ENCODE measurements at places on chromosomes 7 and 10. TPM values are rescaled to one million over a fixed set of nuclear protein-coding genes. Genes with fewer than 3 reads are reported as not detected.

The H2BK1 gene
- not detected for total RNA-seq

The LRRTM3 gene
- 0.33 TPM for total RNA-seq

The RBP3 gene
- total RNA-seq: not detected

The TMEM106B gene
- total RNA-seq: 26.6 TPM

The GLI3 gene
- total RNA-seq: 6.7 TPM

The NIPSNAP2 gene
- total RNA-seq: 80.3 TPM

The ITIH5 gene
- total RNA-seq: 0.67 TPM

The TACR2 gene
- not detected for total RNA-seq

The POU6F2 gene
- 0.90 TPM for total RNA-seq

The ZDHHC4 gene
- 63.2 TPM for total RNA-seq

The UBTD1 gene
- total RNA-seq: 30.2 TPM

The FAM25A gene
- total RNA-seq: not detected

The DPP6 gene
- total RNA-seq: 1.1 TPM

The WDFY4 gene
- total RNA-seq: not detected

The FAM180A gene
- total RNA-seq: not detected

The OR2A5 gene
- not detected for total RNA-seq

DNA sequence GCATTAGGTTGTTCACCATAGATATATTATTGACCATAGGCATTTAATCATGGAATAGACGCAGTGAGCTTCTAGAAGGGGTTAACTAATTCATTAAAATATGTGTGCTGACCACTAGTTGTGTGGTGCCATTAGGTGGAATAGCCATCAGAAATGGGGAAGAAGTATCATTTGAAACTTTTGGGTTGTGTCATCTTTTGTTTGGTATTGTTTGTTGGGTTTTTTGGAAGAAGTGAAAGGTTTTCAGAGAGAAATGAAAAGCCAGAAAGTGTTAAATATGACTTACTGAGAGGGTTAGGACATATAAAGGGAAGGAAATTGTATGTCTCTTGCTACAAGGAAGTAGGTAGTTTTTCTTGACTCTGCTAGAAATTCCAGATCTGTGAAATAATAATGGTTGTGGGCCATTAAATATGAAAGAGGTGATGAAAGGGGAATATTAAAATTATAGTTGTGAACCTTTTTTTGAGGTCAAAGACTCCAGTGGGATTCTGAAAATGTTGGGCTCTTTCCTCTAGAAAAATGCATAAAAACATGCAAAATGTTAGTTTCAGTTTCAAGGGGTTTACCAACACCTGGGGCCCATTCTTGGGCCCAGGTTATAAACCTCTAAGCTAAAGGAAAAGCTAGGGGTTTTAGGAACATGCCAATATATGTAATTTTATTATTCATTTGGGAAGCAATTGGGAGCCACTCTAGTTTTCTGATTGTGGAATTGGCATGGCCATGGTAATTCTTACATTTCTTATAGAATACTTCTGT lies 348.5 kb downstream of the BBS9 start:
- no peak for DNase-seq

- peak; percentile 85 for DNase-seq
Measured at GRCh38 chr10:3068201-3068967, 1.0 kb downstream of the PFKP start.

DNA sequence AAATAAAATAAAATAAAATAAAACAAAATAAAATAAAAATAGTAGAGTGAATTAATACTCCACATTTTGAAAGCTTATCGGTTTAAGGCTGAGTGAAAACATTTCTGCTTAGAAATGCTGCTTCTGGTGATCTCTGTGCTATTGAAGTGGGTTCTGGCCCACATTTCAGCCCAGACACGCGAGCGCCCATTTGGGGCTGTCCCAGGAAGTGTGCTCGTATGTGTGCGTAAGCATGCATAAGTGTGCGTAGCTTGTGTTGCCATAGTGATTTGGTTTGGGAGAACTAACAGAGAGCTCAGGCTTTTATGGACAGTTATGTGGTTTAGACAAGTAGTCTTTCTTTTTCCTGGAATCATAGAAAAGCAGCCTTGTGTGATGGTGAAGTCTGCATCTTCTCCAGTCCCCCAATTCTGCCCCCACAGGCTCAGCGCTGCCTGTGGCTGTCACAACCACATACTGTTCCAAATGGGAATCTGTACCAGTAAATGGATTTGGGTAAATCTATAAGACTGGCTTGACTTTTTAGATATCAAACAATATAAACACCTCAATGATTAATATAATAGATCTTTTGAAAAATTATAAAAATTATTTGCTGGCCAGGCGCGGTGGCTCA lies 29.8 kb upstream of the PURB start:
- DNase-seq: no peak

DNA sequence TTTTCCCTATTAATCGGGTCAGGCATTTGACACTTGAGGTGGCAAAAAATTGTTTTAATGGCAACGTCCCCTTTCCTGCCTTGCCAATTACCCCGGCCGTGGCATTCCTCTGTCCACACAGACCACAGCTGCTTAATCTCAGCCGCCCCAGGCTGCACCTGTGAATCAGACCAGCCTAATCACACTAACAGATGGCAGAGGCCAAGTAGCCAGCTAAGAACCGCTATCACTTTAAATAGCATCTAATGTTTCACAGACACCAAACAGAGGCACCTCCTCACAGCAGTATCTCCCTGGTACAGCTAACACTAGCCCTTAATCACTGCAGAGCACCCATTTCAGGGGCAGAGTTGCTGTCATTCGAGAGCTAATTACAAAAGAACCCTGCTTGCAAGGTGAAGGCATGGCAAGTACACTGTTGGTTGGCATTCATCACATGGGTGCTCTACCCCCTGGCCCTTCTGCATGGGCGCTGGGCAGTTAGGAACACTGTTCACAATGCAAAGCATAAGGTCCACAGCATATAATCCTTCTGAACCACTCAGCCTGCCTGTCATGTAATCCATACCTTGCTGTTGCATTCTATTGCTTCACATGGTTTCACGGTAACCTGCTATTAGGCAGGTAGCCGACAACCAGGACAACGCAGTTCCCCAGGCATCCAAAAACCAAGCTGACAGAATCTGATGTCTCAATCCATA lies 38.8 kb downstream of the FGFR2 start:
- peak; percentile 16 for DNase-seq

DNA sequence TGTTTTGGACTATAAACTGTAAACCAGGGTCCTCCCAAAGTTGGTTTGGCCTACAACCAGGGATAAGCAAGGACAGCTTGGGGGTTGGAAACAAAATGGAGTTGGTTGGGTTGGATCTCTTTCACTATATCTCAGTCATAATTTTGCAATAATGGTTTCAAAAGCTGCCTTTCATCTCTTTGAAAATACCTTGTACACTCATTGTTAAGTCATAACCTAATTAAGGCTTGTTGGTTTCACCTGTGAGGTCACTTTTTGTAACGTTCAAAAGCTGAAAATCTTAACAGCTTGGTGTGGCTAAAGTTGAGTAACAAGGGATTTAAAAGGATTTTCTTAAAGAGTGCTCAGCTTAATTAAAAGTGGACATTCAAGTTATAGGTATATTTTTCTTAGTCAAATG lies 476.1 kb downstream of the IPMK start:
- DNase-seq: no peak

DNA sequence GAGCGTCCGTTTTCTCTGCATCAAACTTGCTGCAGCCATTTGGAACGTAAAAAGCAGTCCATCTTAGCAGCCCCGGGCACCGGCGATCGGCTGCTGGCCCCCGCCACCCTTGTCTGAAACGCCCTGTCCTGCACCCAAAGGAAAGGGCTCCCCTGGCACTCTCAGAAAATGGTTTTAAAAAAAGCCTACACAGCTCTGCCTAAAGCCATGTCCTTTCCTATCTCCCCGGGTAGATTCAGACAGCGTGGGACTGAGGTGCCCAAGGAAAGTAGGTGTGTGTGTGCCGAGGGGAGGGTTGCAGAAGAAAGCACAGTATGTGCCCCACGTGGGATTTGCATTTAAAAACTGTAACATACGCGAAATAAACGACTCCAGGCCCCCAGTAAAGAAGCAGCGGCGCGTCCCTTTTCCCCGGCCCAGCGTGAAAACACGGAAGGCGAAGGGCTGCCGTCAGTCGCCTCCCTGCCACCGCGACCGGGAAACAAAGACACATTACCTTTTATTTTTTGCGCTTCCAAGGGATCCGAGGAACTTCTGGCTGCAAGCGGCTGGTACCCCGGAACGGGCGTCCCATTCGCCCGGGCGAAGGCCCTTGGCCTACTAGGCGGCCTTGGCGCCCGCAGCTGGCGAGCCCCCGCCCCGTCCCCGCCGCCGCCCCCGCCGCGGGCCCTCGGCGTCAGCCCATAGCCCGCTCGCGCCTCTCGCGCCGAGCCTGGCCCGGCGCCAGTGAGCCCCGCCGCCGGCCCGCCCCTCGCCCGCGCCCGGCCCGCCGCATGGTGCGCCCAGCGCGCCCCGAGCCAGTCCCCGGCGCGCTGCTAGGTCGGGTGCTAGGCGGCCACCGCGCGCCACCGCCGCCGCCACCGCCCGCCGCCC lies 304.6 kb downstream of the PRPF18 start:
- peak; percentile 89 for DNase-seq

GRCh38 chr7:107614425-107614824 lies 34.4 kb downstream of the BCAP29 start:
- DNase-seq: no peak

DNA sequence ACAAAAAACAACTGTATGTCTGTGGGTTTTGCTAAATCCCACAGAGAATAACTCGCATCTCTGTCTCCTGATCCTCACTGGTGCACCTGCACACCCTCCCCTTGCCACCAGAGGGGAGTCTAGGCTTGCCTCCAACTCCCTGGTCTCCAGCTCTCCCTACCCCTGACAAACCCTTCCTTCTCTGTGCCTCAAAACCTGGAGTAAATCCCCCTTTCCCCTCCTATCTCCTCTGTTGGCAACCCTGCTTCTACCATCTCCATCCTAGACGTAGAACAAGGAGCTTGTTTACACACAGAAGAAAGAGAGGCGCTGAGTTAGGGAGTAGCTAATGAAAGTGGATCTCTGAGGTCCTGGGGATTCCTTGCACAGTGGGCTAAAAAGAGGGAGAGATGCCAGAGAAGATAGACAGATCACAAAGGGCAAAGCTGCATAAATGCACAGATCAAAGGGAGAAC lies 6.0 kb downstream of the MBLAC1 start:
- DNase-seq: peak; percentile 91

GRCh38 chr7:41437257-41438196 lies 265.4 kb downstream of the INHBA start:
- DNase-seq: no peak

DNA sequence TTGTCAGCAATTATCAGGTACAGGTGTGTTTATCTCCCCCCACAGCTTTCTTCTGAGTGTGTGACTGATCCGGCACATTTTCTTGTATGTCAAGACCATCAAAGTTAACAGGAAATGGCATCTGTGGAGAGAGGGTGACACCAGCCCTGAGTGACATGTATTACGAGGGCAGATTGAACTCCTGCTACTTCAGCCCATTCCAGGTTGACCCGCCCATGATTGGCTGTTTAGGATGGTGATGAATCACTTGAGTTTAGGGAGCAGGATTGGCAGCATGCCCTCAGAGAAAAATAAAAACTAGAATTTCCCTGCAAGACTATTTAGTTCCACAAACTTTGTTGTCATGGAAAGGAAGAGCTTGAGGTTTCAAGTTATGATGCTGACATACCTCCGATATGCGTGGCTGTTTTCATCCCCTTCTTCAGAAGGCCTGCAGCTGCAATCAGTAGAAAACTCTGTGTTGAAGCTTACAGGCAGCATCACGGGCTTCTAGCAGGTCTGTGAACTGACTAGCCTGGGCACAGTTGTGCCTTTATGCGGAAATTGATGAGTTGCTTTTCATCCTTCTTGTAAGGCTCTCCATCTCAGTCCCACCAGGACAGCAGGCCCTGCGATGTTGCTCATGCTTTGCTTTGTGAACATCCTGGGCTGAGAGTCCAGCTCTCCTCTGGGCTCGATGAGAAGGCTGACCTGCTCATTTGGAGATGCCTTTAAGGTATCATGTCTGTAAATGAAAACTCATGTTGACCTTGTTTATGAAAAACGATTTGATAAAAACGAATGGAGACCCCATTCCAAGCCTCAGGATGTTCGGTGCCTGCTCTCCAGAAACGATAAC lies 8.0 kb upstream of the CELF2 start:
- no peak for DNase-seq

GRCh38 chr10:73937333-73938043 lies 26.6 kb downstream of the PLAU start:
- DNase-seq: no peak

DNA sequence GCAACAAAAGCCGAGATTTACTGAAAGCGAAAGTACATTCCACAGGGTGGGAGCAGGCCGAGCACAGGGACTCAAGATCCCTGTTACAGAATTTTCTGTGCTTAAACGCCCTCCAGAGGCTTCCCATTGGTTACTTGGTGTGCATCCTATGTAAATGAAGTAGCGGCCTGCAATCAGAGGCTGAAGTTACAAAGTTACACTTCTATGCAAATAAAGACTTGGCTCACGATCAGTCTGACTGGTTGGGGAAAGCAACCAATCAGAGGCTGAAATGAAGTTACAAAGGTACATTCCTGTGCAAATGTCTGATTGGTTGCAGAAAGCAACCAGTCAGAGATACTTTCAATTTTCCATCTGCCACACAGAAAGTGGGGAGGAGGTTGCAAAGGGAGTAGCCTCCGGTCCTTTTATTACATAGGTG lies 4.1 kb downstream of the ACBD7 start:
- peak; percentile 60 for DNase-seq

DNA sequence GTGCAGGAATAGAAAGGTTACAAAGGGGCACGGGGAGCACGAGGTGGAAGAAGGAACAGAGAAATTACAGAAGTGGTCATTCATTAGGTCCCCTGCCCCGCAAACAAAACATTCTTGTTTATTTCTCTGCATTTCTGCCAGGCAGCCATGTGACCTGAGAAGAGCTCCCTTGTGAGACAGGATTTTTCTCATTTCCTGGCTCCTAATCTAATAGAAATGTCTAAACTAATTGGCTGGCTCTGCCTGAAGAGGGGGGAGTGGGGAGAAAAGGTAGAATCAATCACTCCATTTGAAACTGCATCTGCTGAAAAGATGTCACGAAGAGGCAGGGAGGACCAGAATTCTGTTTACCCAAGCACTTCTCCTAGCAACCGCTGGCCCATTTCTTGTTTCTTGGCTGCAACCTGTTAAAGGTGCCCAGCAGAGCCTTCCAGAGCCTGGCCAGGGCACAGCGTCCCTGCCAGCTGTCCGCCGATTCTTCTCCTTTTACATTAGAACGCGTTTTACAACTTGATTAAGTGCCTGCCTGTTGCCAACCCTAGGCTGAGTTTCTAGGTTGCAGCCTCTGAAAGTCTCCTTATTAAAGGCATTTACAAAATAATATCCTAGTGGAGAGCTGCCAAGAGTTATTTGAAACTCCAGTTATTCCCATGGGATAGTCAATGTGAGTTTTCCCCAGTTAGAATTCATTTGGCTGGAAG lies 1227.6 kb downstream of the TYW1 start:
- no peak for DNase-seq

Data from H7 (cell line).